ENCODE measurements at places on chromosomes 12 and 14.
A peak's percentile ranks its signal among the peaks of the same experiment; 100 is the strongest.

DNA sequence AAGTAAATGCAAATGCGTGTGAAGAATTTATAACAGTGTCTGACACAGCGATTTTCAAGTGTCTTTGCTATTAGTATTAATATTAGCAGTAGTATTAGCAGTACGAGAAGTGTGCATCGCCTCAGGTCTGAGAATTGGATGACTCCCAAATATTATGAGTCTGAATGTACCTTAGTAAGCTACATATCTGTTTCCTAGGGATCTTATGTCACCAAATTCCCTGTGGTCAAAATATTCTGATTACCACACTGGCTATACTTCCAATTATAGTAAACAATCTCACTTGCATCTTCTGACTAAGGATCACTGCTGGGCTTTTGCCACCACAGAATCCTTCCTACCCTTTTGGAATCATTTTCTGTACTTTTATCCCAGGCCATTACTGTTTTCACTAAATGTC, 396.0 kb upstream of the MIS18BP1 start:
- no peak for DNase-seq

GRCh38 chr14:65792208-65792905, 379.8 kb downstream of the FUT8 start:
- DNase-seq: no peak

GRCh38 chr14:55482936-55483605, 42.7 kb upstream of the TBPL2 start:
- no peak for DNase-seq

- no peak for DNase-seq
These were observed 205.1 kb upstream of the FSCB start for GRCh38 chr14:44712024-44712815.

DNA sequence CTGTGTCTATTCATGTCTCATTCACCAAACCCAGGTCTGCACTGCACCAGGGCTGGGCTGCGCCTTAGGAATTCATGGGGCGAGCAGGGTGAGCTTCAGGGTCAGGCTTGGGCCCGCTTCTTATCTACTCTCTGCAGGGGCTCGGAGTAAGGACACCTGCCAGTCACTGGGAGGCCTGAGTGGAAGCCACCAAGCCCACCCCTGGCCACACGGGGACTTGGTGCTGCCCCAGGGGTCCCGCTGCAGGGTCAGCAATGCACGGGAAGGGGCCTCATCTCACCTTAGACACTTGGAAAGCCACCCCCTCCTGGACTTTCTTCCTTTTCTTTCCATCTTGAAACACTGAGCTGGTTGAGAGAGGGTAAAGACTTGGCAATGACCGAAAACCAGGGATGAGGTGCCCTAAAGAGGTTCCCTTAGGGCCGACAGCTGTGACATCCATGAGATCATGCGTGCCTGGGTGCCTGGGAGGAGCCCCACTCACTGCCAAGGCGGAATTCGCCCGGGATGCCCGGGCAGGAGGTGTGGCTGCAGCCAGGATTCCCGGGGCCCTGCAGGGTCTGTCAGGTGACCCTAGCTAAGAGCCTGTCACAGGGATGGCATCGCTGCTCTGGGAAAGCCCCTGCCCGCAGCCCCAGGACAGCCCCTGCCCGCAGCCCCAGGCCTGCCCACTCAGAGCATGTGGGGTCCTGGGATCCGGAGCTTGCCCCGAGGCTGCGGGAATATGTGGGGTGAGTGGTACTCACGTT, 45.5 kb upstream of the EML1 start:
- no peak for DNase-seq

- no peak for DNase-seq
These were observed 101.1 kb downstream of the B4GALNT3 start for GRCh38 chr12:560691-561390.

- no peak for DNase-seq
These were observed 19.4 kb downstream of the TCTN2 start for GRCh38 chr12:123690191-123690840.

GRCh38 chr12:50003595-50003994, 21.7 kb downstream of the RACGAP1 start:
- DNase-seq: no peak

GRCh38 chr14:32225378-32225920, 22.4 kb upstream of the RNU6-8 start:
- no peak for DNase-seq

GRCh38 chr12:94957006-94957405, 46.5 kb downstream of the NDUFA12 start:
- DNase-seq: no peak

- DNase-seq: no peak
These were observed 255.9 kb downstream of the DPF3 start for GRCh38 chr14:72638021-72638420.

GRCh38 chr14:100804558-100805309, 21.2 kb upstream of the MEG3 start:
- DNase-seq: no peak

DNA sequence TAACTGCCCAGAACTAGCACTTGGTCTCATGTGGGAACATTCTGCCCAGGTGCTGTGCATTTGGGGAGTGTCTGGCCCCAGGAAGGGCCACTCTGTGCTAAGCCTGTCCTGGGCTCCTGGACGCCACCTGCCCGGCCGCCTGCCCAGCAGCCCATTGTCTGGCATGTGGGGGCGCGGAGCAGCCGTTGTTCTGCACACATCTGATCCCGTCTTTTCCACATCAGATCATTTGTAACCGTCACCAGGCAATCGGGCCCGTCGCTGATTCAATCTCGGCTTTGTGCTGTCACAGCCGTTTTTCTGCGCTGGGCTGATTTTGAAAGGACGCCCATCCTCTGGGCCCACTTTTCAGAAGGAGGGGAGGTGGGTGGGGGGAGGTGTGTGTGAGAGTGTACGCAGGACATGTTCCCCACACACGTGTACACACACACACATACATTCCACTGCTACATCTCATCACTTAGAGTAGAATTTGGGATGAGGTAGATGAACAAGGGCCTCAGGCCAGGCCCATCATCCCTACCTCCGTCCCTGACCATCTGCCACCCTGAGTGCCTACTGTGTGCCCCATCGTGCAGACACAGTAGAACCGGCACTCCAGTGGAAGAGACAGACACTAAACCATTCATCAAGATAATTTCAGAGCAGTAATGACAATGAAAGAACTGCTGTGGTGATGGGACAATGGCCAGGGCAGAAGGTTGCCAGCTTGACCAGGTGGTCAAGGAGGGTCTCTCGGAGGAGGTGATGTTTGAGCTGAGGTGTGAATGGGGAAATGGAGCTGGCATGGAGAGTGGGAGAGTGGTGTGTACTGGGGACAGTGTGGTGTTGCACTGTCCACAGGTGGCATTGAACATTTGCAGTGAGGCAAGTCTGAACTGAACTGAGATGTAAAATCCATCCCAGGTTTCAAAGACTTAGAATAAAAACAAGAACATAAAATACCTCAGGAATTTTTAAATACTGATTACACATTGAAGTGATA, 19.0 kb downstream of the FAM222A start:
- DNase-seq: no peak

GRCh38 chr12:104825408-104825807, 132.7 kb downstream of the SLC41A2 start:
- DNase-seq: no peak

GRCh38 chr14:69263364-69263763, 3.4 kb downstream of the GALNT16 start:
- DNase-seq: no peak

GRCh38 chr12:17056546-17056945, 450.6 kb upstream of the LMO3 start:
- no peak for DNase-seq

DNA sequence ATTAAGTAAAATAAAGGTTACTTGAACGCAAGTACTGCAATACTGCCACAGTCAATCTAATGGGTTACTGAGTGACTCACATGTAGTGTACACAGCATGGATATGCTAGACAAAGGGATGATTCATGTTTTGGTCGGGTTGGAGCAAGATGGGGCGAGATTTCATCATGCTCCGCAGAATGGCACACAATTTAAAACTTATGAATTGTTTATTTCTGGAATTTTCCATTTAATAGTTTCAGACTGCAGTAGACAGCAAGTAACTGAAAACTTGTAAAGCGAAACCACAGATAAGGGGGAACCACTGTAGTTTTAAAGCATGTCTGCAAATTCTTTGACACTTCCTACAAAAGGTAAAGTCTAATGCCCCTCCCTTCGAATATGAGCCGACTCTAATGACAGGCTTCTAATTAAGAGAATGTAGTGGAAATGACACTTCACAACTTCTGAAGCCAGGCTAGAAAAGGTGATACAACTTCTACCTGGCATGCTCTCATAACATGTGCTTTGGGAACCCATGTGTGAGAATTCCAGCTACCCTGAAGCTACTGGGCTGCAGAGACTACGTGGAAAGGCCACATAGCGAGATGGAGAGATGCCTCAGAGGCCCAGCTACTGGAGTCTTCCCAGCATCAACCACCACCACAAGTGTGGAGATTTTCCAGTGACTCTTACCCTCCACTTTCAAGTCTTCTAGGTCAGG, 13.9 kb upstream of the TCP11L2 start:
- DNase-seq: no peak

GRCh38 chr14:69320581-69321365, 60.8 kb downstream of the GALNT16 start:
- no peak for DNase-seq

DNA sequence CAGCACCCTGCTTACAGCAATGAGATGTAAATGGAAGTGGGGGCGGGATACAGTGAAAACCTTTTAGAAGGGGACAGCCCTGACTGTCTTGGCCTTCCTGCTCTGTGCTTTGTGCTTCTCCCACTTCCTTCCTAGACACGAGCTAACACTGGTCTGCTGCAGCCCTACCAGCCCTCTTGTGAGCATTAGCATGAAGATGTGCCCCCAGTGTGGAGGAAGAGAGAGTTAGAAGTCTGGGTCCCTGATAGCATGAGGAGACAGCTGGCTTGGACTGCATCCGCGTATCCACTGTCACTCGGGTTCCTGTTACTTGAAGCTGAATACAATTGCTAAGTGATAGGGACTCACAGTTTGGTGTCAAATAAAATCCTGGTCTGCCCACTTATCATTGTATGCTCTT, 248.1 kb upstream of the SOX5 start:
- DNase-seq: no peak

GRCh38 chr14:51436630-51437029, 196.6 kb downstream of the TMX1 start:
- no peak for DNase-seq

DNA sequence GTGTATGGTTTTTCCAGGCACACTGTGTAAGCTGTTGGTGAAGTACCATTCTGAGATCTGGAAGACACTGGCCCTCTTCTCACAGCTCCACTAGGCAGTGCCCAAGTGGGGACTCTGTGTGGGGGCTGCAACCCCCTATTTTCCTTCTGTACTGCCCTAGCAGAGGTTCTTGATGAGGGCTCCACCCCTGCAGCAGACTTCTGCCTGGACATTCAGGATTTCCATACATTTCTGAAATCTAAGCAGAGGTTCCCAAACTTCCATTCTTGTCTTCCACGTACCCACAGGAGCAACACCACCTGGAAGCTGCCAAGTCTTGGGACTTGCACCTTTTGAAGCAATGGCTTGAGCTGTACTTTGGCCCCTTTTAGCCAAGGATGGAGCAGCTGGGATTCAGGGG, 85.2 kb upstream of the PRMT8 start:
- DNase-seq: no peak

DNA sequence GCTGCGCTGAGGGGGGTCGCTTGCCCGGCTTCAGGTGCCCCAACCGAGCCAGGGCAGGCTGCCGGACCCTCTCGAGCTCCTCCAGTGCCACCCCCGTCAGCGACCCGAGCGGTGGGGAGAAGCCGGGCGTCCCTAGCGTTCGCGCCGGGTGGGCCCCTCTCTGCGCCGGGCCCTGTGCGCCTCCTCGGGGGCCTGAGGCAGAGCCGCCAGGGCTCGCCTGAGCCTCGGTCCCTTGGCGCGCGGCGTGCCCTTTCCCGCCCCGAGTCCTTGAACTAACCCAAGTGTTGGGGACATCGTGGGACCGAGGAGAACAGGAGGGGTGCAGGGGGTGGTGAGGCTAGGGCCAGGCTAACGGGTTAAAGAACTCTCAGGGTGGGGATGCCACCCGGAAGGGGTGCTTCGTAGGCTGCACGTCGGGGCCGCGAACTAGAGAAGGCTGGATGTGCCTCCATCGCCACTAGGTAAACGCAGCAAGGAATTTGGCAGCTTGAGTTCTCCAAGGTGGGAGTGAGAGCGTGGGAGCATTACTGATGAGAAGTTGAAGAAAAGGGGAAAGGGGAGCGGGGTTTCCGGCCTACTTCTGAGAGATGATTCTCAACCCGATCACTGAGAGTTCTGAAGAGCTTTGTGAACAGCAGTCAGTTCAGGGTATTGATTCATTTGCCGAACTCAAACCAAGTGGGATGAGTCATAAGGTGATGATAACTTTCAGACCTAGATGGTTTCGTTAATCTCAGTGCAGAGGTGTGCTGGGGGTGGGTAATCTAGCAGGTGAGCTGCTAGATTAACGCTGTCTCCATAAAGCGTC, 618 bp downstream of the RNF34 start:
- peak; percentile 61 for DNase-seq

- DNase-seq: no peak
These were observed 101.8 kb upstream of the ATF1 start for GRCh38 chr12:50662116-50662510.

DNA sequence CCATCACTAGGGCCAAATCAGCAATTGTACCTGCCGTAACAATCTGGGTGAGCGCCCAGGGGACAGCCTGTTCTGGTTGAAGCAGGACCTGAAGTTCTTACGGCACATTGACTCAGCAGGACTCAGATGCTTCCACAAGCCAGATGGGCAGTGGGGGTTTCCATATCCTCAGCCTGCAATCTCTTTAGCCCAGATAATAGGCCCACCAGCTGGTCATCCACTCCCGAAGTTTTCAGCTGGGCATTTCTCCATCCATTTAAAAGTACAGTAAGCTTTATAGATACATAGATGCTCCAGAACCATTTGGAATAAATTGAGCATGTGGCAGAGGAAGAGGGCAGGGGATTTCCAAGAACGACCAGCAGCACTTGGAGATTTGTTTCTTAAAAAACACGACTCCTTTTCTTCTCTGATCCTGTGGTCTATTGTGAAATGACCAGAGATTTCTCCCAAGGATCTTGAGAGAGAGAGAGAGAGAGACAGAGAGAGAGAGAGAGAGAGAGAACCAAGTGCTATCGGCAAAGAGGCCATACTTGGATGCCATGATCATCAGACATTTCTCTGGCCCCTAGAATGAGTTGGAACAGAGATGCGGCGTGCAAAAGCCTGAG, 74.8 kb upstream of the PLXNC1 start:
- DNase-seq: no peak

DNA sequence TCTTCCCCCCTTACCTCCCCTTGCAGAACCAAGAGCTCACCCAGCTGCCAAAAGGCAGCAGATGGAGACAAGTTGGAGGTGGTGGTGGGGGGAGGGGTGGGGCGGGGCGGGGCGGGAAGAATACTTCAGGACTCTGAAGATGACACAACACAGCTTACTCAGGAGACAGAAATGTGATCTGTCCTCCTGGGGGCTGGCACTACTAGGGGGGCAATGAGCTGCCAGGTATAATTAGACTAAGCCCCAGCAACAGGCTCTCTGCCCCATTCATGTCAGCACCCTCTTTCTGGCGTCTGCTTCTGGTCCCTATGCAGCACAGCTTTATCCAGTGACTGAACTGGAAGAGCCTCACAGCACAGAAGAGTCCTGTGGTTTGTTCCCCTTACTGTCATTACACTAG, 407.0 kb downstream of the MED13L start:
- no peak for DNase-seq

- DNase-seq: no peak
These were observed 159.8 kb upstream of the LRIG3 start for GRCh38 chr12:59080101-59080500.

- DNase-seq: no peak
These were observed 409.1 kb downstream of the RAD51B start for GRCh38 chr14:68228656-68229055.

Measured in CD4-positive, alpha-beta T cell treated with Interleukin-6 at 100 ng/mL for 8 hours (primary cell).